ENCODE measurements at places on chromosomes 3 and 15.

DNA sequence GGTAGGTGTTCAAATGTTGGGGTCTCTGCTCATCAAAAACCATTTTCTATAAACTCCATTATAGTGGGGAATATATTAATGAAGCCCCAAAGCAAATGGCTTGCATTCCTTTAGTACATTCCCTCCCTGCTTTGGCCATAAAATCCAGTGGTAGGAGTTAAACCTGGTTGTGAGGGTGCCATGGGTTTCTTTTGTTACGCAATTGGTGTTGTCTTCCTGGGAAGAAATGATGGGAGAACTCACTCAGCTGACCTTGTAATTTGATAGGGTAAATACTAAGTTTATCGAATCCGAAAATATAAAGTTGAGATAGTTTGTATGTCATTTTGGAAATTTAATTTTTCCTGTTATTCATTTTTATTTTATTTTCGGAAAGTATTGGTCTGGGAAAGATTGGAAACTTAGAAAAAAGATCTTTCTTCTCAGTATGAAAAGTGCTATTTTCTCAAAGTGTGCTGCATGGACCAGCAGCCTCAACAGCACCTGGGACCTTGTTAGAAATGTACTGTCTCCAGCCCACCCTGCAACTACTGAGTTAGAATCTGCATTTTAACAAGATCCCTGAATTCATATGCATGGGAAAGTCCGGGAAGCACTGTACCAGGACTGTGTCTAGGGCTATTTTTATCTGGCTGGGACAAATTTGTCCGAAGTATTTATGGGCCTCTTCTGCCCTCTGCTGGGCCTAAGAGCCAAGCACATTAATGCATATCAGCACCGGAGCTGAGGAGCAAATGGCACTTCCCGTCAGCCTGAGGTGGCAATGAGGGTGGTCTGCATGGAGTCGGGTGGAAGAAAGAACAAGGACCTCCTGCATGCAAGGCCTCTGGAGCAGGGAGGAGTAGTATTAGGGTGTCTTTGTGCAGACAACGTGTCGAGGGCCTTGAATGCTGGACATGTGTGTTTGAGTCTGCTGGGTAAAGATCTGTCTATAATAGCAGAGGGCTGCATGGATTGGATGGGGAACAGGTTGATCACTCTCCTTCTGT, 54.7 kb downstream of the FAM81A start:
- peak; percentile 56 for DNase-seq

- no peak for DNase-seq
Observed at GRCh38 chr3:193011958-193012357, 94.3 kb upstream of the MB21D2 start.

- DNase-seq: no peak
Observed at GRCh38 chr15:64138331-64138941, 13.1 kb upstream of the SNX22 start.

DNA sequence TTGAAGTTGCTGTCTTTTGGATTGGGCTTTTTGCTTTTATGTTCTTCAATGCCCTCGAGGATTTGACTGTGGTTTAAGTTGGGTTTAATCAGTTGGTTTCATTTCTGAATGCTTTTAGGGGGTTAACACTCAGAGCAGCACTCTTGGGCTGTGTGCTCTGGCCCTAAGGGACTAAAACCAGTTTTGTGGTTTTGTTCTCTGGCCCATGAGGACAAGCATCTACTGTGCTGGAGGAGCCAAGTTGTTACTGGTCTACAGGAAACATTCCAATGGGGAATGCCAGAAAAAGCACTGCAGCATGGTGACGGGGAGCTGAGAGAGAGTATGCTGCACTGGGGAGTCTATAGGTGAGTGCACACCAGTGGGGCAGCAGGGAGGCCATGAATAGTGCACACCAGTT, 596.9 kb downstream of the ZBBX start:
- DNase-seq: no peak

GRCh38 chr3:195573611-195574496, 9.9 kb downstream of the APOD start:
- no peak for DNase-seq

DNA sequence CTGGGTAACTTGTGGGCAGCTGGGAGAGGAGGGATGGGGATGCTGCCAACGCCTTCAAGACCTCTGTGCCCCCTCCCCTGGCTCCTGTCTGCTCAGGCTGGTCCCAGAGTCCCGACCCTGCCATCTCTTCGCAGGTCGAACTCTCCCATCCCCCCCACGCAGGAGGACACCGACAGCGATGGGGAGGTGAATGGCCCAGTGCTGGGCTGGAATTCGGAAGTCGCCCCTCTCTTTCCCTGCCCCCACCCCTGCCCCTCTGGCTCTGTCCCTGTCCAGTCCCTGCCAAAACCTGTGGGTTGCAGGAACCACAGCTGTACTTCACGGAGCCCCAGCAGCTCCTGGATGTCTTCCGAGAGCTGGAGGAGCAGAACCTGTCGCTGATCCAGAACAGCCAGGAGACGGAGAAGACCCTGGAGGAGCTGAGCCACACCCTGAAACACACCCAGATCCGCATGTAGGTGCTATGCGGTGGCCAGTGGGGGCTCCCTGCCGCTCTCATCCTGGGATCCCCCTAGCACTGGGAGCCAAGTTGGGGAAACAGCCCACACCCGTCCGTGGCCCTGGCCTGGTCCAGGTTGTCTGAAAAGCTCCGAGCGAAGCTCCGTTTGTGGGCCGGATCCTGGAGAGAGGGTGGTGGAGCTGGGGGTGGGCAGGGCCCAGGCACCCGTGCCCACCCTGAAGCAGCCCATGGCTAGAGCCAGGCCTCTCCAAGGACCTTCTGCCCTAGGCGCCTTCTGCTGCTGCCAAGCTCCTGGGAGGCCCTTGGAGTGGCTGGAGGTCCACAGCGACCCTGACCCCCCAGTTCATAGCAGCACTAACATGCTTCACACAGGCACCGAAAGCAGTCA, 28.7 kb downstream of the CFAP100 start:
- DNase-seq: no peak

DNA sequence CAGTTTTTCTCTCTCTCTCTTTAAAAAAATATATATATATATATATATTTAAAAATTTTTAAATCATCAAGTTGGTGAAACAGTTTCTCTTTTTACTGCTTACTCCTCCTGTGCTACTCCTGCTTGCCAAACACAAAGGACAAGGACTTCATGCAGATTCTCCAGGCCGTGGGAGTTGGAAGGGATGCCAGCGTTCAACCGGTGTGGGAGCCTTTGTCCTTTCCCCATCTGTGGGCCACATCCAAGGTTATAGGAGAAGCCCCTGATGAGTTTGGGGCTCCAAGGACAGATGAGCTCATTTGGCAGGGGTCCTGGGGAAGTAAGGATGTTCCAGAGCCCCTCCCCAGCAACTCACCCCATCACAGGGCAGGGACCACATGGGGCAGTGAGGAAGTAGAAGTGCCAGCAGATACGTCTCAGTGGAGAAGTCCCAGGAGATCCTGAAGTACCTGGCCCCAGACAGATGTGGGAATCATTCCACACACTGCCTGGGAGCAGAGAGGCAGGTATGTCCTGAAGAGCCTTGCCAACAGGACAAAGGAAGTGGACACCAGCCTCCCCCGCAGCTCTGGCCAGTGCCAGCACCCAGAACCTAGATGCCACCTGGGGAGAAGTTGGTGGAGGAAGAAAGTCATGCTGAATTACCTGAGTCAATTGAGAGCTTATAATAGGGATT, 36.6 kb downstream of the CCK start:
- no peak for DNase-seq

DNA sequence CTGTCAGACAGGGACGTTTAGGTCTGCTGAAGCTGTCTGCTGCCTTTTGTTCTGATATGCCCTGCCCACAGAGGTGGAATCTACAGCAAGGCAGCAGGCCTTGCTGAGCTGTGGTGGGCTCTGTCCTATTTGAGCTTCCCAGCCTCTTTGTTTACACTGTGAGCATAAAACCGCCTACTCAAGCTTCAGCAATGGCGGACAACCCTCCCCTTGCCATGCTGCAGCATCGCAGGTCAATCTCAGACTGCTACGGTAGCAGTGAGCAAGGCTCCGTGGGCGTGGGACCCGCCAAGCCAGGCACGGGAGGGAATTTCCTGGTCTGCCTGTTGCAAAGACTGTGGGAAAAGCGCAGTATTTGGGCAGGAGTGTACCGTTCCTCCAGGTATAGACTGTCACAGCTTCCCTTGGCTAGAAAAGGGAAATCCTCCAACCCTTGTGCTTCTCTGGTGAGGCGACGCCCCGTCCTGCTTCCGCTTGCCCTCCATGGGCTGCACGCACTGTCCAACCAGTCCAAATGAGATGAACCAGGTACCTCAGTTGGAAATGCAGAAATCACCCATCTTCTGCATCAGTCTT, 71.4 kb downstream of the SPSB4 start:
- no peak for DNase-seq
